ENCODE measurements at places on chromosomes 3 and 15.

DNA sequence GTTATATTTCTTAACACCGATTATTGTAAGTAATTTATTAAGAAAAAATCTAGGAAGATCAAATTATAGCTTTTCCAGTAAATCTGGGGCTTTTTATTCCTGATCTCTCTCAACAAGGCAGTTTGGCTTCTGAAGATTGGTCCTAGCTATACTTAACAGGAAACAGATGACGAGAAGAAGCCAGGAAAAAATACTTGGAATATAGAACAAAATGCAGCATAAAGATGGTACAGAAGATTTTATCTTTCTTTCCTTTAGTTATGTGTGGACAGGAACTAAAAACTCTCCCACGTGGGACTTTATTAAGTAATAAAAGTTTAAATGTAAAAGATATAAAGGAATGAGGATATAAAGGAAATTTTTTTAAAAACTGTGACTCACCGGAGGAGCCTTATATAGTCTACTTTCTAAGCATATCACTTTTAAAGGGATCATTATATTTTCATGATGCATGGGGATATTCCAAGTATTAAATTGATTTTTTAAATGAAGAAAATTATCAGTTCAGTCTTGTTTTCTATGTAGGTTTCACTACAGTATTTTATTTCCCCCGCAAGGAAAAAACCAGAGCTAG, 8.2 kb downstream of the B3GNT5 start:
- no peak for DNase-seq

GRCh38 chr3:128416578-128417211, 50.0 kb downstream of the DNAJB8 start:
- DNase-seq, result no peak

GRCh38 chr3:155086051-155086450, 5.9 kb downstream of the MME start:
- no peak for DNase-seq

GRCh38 chr3:131501949-131502348, 822 bp downstream of the MRPL3 start:
- no peak for DNase-seq

- no peak for DNase-seq
Measured at GRCh38 chr3:122092460-122093165, 37.5 kb downstream of the CD86 start.

DNA sequence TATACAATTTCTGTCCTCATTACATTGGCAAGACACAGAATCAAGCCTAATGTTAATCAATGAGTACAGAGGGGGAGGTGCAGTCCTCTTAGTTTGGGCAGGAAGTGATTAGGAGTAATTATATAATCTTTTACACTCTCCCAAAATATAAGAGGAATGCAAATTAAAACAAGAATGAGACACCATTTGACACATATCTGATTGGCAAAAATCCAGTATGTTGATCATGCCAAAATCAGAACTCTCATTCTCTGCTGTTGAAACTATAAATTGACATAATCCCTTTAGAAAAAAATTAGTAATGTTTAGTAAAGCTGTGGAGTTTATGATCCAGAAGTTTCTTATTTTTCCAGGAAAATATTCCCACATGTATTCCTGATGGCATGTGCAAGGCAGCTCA, 373.4 kb downstream of the EPHA6 start:
- no peak for DNase-seq

DNA sequence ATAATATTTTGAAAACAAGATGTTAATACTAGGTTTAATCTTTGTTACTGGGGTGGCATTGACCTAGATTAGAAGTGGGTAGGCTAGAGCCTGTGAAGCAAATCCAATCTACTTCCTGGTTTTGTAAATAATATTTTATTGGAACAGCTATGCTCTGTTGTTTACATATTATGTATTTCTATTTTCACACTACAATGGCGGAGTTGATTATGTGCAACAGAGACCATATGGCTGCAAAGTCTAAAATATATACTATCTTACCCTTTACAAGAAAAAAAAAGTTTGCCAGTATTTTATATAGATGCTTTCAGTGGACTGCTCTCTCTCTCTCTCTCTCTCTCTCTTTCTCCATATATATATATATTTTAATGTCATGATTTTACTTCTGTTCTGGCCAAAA, 244.2 kb downstream of the NLGN1 start:
- no peak for DNase-seq

GRCh38 chr3:14224895-14225294, 46.3 kb downstream of the LSM3 start:
- DNase-seq, result no peak

All from GM19239 (cell line).